ENCODE measurements at places on chromosomes 2 and 18.
A peak's percentile ranks its signal among the peaks of the same experiment; 100 is the strongest.

DNA sequence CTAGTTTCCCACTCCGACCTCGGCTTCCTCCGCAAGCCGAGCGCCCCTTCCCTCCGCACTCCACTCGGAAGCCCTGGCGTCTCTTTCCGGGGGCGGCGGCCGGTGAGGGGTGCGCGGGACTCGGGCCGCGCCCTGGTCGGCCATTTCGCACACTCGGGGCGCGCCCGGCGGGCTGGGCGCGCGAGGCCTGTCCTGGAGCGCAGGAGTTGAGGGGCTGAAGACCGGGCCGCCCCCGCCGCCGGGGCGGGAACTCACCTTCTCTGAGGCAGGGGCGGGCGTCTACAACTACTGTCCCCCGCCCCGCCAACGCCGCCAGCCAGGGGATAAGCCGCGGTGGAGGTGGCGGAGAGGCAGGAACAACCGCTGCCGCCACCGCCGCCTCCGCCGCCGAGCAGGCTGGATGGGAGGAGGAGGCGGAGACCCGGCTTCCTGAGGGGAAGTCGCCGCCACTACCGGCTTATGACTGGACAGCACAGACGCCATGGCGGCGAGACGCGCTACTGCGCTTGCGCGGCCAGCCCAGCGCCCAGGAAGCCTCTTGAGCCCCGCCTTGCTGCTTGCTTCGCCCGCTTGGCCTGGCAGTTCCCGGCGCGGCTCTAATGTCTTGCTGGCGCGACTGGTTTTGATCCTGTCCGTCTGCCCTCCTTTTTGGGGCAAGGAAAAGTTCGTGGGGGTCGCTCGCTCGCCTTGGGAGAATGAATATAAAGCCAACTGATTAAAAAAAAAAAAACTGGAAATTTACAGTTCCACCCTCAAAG is at the start of gene KRCC1:
KRCC1 (minus strand) TSS at position 413 of the 758 bp plus-strand sequence. CDS start 27,220 bp downstream, outside the sequence.
- peak; percentile 76 for DNase-seq

DNA sequence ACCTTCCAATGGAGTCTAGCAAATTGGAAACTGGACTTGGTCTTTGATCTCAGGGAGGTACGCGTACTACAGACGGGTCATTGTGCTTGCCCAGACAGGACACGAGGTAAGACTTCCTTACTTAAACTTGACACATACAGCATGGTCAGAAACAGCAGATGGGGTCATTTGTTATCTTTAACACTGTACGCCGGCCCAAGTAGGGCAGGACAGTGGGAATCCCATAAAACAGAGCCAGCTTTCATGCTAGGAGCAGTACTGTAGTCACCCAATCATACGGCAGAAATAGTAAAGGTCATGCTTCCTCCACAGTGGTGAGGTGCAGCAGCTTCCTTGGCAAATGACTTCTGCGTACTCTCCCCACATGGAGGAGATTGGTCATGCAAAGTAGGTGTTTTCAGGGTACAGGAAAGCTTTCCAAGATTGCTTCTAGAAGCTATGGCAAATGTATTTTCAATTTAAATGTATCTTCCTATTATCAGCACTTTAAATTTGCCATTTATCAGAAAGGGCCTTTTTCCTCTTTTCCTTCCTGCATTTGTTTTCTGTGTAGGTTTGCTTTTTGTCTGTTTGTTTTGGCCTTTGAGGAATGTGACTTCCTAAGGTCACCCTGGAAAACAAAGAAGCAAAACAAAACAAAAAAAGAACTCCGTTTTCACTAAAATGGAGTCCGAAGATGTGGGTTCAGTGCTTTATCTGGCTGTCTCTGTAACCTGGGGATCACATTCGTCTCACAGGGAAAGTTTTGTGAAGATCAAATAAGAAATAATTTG is 74.0 kb upstream of the DSG1 start:
- DNase-seq = no peak

GRCh38 chr18:43635397-43635796 is 358.1 kb upstream of the SYT4 start:
- DNase-seq = no peak

- DNase-seq = no peak
Measured at GRCh38 chr2:223889229-223889628, 51.8 kb upstream of the AP1S3 start.

- no peak for DNase-seq
Measured at GRCh38 chr2:163800951-163801381, 65.2 kb upstream of the FIGN start.

DNA sequence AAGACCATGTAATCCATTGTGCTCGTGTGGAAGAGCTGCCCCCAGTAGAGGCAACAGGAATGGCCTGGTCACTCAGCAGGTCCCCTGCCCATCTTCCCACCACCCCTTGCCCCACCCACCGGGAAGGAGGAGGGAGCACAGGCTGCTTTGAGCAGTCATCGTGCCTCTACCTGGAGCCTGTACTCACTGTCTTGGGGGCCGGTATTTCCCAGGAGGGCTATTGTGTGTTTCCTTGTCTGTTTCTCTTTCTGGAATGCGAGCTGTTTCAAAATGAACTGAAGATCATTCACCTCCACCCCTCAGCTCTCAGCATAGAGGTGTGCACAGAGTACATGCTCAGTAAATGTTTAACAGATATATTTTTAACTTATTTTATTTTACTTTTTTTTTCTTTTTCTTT is 7.7 kb upstream of the AMMECR1L start:
- no peak for DNase-seq

GRCh38 chr18:44508474-44508873 is 172.2 kb upstream of the SETBP1 start:
- no peak for DNase-seq

- DNase-seq = no peak
Measured at GRCh38 chr2:67733517-67733916, 329.3 kb downstream of the C1D start.

DNA sequence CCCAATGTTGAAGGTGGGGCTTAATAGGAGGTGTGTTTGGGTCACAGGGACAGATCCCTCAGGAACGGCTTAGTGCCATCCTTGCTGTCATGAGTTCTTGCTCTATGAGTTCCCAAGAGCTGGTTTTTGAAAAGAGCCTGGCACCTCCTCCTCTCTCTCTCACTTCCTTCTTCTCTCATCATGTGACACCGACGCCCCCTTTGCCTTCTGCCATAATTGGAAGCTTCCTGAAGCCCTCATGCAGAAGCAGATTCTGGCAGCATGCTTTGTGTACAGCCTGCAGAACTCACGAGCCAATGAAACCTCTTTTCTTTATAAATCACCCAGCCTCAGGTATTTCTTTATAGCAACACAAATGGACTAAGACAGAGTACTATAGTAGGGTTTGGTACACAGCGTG is 100.4 kb upstream of the SH3BP4 start:
- no peak for DNase-seq

DNA sequence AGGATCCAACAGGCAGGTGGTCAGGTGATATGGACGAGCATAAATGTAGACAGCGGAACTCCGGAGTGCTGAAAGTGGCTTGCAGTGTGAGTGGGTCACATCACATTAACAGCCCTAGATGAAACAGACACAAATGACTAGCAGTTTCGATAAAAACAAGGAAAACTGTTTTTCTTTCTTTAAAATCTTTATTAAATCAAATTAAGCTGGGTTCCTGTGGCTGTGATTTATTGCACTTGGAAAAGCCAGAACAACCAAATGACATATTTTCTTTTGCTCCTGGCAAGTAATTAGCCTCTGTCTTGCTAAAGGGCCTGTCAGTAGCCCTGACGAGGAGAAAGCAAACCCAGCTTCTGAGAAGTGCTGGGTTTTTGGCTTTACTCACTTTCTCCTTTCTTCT is 152.9 kb upstream of the DDX18 start:
- DNase-seq = no peak

DNA sequence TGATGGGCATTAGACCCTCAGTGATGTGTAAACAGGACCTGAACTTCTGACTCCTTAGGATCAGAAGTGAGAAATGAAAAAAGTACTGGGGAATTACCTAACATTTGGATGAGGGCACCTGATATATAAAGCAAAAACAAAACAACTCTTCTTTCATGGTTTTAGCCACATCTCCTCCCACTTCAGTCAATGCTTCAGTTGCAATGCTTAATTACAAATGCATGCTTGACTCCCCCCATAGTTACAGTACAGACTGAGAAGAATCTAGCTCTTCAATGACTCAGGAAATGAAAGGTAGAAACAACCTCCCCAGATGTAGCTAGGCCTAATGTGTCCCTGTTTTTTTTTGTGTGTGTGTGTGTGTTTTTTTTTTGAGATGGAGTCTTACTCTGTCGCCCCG is 276.8 kb upstream of the POU3F3 start:
- DNase-seq = no peak

DNA sequence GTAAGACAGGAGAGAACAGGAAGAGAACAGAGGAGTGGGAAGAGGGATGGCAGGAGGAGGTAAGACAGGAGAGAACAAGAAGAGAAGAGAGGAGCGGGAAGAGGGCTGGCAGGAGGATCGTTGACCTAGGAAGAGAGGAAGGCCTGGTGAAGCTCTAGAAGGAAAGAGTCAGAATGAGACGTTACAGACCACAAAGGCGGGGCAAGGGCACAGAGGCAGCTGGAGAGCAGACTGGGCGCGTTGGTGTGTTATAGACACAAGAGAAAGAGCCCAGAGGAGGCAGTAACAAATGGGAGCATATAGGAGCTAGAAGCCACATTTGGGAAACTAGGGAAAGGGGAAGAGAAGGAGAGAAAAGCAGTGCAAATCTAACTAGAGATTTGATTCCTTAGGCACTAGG is 26.6 kb downstream of the PTRHD1 start:
- no peak for DNase-seq

DNA sequence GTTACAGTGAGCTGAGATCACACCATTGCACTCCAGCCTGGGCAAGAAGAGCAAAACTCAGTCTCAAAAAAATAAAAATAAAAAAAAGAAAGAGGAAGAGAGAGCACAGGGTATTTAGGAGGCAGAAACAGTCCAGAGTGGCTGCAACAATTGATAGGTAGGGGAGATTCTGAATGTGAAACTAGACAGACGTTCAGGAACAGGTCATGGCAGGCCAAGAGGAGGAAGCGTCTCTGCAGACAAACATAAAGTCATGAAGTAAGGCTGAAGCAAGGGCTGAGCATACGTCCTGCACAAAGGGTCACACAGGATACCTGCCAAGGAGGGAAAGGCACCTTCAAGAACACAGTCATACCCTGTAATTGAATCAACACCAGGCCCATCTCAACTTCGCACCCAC is 64.1 kb upstream of the ZNF532 start:
- DNase-seq = no peak

DNA sequence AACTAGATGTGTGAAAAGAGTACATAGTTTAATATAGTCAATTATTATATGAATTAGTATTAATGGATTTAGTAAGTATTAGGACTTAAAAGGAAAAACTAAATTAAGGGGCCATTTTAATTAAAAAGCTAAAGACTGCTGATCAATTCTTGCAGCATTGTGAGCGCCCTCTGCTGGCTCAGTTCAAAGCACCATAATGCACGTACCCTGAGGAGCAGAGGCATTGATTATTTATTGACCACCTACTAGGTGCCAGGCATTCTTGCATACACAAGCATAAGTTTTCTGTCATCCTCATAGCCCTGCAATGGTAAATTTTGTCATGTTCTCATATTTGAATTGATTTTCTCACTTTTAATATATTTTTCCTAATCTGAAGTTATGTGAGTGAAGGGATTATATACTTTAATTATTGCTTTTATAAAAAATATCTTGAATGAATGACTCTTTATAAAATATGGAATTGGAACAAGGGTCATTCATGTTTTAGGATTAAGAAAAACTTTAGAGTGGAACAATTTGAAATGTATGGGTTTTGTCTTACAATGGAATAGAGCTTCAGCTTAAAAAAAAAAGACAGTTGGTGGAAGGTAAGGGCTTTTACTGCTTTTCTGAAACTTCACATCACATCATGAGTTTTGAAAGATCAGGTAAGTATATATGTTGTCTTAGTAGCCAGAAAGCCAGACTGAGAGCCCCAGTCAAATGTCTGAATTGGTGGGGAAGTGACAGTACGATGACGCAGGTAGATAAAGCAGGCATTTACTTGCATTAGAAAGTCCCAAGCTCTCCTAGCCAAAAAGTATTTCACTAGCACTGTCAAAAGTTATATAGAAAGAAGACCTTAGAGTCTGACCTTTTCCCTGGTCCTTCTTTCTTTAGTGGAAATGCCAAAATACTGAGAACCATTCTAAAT is 9.7 kb downstream of the ITGA4 start:
- no peak for DNase-seq

DNA sequence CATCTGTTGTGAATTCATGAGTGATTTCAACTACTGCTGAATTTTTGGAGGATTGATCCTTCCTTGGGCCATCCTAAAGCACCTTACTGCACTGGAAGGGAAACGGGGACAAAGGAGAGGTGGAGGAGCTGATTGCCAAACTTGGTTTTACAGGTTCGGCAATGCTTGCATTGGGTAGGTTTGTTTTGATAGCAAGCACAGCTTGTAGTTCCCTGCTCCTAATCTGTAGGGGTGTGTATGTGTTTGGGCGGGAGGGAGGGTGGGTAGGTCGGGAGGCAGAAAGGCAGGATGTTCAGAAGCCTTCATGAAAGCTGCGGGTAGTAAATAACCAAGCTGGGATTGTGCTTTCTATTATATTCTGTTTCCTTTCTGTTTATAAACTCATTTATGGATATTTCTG is 24.6 kb downstream of the PHLPP1 start:
- no peak for DNase-seq

GRCh38 chr2:223488814-223489213 is 113.3 kb downstream of the SCG2 start:
- no peak for DNase-seq

DNA sequence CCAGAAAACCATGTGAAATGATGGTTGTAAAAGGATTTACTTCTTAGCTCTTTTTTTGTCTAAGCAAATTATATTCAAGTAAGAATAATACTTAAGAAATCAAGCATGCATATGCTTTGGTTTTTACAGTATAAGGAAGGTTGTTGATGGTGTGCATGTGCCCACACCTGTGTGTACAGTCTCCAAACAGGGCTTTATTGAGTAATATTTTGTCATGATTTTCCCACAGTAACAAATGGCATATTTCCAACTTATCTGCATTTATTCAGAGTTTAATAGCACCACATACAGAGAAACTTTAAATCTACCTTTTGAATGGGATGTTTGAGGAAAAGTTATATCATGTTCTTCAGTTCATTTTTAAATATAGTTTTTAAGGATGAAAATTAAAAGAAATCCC is 76.5 kb upstream of the DSG1 start:
- no peak for DNase-seq

DNA sequence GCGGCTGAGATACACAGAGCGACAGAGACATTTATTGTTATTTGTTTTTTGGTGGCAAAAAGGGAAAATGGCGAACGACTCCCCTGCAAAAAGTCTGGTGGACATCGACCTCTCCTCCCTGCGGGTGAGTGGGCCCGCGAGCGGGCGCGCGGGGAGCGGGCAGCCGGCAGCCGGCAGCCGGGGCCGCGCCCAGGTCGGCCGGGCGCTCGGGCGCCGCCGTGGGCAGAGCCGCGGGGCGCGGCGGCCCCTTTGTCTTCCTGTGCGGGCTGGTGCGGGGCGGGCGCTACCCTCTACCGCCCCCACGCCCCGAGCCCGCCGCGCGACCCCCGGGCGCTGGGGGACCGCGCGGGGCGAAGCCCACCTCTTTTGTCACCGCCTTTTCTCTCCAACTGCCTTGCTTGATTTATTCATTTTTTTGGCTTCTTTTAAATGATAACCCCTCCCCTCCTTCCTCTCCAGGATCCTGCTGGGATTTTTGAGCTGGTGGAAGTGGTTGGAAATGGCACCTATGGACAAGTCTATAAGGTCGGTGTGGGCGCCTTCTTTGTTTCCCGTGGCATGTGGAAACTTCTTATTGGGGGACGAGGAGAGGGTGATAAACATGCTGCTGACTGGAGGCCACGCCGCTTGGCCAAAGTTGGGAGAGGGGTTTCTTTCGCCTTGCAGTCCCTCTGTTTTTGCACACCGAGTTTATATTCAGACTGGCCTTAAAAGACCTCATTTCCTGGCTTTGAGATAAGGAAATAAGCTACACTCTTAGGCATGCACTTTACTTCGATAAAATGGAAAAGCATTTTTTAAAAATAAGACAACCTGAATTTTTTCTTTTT is 722 bp downstream of the MAP4K4 start:
- DNase-seq = no peak

- no peak for DNase-seq
Measured at GRCh38 chr18:75643083-75643482, 215.6 kb upstream of the SMIM21 start.
